Activated T-helper 9 cell treated with anti-CD3 and anti-CD28 coated beads, Interleukin-2, amount 50 U/mL, for 16 hours (primary cell): ENCODE measurements at places on chromosomes 13 and 19.

DNA sequence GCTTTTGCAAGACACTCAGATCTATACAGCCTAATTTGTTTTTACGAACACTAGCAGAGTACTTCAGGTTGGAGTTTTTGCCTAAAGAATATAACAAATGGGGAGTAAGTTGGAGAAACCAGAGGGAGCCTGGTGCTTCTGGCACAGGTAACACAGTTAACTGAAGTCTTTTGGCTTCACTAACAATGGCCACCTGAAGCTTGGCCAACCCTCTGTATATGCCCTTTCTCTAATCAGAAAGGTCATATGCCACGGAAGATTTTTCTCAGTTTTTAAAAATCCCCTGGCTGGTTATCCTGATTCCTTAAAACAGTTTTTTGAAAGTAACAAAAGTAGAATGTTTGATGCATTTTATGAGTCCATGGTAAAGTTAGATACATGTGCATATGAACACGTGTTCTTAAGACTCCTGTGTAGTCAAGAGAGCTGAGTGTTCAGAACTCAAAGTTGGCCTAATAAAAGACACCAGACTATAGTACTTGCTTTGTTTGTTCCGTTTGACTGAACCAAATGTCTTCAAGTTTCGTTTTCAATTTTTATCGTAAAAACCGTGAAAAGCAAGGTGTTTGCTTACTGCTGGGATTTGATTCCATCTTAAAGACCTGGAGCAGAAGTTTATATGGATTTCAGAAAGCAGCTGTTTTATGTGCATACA lies 137.5 kb downstream of the KCNRG start:
- DNase-seq, result no peak

DNA sequence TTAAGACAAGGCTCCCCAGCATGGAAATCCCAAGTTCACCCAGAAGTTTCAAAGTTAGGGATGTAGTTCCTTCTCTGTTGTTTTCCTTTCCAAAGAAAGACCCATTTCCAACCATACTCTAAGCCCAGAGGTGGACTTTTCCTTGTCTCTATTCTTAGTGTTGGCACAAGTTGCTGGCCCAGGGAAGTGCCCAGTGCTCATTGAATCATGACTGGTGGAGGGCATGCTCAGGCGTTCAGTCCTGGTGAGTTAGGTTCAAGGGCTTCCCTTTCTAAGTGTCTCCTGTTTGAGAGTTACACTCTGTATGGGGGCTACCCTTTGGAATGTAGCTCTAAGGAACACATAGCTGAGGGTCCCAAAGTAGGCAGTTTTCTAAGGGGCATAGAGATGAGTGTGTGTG lies 389.5 kb downstream of the KCNRG start:
- no peak for DNase-seq

GRCh38 chr13:50898338-50898737 lies 11.3 kb upstream of the RNASEH2B start:
- DNase-seq, result no peak

GRCh38 chr13:56187331-56187730 lies 953.4 kb upstream of the PRR20A start:
- no peak for DNase-seq

DNA sequence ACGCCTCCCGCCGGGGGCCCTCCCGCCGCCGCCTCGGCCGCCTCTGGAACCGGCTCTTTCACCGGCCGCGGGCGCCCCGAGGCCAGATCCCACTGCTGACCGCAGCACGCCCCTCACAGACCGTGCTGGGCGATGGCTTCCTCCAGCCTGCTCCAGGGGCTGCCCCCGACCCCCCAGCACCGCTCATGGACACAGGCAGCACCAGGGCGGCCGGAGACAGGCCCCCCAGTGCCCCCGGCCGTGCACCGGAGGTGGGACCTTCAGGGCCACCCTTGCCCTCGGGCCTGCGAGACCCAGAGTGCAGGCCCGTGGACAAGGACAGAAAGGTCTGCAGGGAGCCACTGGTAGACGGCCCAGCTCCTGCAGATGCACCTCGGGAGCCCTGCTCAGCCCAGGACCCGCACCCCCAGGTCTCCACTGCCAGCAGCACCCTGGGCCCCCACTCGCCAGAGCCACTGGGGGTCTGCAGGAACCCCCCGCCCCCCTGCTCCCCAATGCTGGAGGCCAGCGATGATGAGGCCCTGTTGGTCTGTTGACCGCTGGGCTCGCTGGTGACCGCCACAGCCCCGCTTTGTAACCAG lies 13.0 kb downstream of the LRP3 start:
- DNase-seq, result no peak

GRCh38 chr13:92403606-92404005 lies 823.0 kb upstream of the GPC6 start:
- no peak for DNase-seq
